K562 (cell line): ENCODE measurements at places on chromosomes 7 and 10. TPM values are rescaled to one million over a fixed set of nuclear protein-coding genes. Genes with fewer than 3 reads are reported as not detected.

DNA sequence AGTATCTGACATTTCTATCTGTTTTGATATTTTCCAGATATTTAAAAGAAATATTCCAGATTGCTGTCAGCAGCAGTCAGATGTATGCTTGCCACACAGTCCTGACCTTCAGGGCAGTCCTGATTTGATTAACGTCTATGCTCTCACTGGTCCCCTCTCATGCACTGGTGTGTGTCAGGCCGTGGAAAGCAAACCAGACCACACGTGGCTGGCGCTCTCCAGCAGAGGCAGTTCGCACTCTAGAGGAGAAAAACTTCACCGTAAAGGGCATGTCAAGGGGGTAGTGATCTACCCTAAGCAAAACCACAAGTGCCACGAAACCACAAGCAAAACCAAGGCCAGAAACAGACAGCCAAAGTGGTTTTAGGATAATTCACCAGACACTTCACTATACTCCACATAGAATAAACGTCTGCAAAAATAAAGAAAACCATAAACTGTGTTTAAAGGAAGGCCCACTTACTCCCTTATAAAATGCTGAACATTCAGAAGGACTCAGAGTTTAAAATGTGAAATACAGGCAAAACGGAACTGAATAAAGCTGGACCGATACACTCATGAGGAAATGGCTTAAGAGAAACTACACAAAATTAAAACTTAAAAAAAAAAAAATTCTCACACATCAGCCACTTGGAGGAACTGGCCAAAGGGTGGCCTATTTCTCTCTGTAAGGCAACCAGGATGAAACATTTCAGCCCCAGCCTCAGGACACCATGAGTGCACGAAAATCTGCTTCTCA lies 26.4 kb downstream of the PARP12 start:
- no peak for DNase-seq
- no peaks in the 10 kb centered on the region for H3K27me3 ChIP-seq
- H3K4me1 ChIP-seq, result no peaks in the 10 kb centered on the region

DNA sequence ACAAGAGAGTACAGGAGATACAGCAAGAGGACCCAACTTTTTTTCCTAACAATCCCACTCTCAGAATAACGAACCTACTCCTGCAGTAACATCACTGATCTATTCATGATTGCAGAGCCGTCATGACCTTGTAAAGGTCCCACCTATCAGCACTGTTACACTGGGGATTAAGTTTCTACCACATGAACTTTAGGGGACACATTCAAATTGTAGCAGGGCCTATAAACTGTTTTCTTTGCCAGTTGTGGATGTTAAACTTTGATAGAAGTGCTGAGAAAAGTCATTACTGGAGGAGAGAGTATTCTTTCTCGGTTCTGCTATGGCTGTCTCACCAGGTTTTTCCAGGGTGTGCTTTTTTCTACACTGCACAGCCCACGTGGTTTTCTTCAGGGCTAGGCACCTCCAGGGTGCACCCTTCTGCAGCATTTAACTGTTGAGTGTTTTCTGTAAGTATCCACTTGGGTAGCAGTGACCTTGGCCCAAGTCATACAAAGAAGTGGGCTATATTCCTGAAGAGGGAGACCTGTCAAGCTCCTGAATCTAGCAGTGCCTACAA lies 131.6 kb upstream of the AHR start:
- no peaks in the 10 kb centered on the region for H3K27me3 ChIP-seq
- no peak overlapping the region for H3K4me3 ChIP-seq
- H3K27ac ChIP-seq, result no peak overlapping the region
- no peaks in the 10 kb centered on the region for H3K36me3 ChIP-seq

DNA sequence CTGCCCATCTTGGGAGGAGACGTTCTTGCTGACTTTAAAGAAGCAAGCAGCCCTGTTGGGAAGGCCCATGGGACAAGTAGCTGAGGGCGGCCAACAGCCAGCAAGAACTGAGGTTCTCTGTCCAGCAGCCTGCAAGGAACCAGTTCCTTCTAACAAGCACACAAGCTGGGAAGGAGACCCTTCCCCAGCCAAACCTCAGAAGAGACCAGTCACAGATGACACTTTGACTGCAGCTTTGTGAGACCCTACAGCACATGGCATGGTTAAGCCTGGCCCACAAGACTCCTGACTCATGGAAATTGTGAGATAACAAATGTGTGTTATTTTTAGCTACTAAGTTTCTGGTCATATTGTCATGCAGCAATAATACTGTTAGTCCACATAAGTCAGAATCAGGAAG lies 99.9 kb downstream of the PRLHR start:
- H3K36me3 ChIP-seq, result no peaks in the 10 kb centered on the region
- H3K4me1 ChIP-seq, result peaks cover 14% of the 10 kb centered on the region
- DNase-seq, result peak; percentile 60
- peak overlapping the region; percentile 78 for H3K27ac ChIP-seq
- no peaks in the 10 kb centered on the region for H3K27me3 ChIP-seq

Gene ZNF467
- polyA plus RNA-seq, result 6.6 and 8.3 TPM in 2 replicates

- no peak for DNase-seq
- no peaks in the 10 kb centered on the region for H3K27me3 ChIP-seq
- H3K36me3 ChIP-seq, result peaks cover 66% of the 10 kb centered on the region; the same call in 2 of the 3 replicates
- H3K4me3 ChIP-seq, result no peak overlapping the region
Observed at GRCh38 chr7:44390701-44391100, 65.3 kb upstream of the CAMK2B start.

DNA sequence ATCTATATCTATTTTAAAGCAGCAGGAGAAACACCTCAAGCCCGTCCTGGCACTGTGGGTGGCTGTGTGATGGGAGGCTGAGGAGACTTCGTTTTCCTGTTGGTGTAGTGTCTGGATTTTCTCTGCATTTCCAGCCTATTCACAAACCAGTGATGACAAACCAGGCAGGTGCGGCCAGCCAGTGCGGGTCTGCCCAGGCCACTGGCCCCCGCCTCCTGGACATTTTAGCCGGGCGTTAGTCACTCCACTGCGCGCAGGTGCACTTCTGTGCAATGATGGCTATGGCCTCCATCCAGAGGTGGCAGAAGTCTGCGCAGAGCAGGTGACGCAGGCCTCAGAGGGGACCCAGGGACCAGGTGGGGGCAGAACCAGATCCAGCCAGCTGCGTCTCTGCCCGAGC lies 64.9 kb upstream of the PITRM1 start:
- H3K27me3 ChIP-seq, result peaks cover 79% of the 10 kb centered on the region
- H3K27ac ChIP-seq, result no peak overlapping the region
- no peaks in the 10 kb centered on the region for H3K36me3 ChIP-seq
- no peak for DNase-seq

DNA sequence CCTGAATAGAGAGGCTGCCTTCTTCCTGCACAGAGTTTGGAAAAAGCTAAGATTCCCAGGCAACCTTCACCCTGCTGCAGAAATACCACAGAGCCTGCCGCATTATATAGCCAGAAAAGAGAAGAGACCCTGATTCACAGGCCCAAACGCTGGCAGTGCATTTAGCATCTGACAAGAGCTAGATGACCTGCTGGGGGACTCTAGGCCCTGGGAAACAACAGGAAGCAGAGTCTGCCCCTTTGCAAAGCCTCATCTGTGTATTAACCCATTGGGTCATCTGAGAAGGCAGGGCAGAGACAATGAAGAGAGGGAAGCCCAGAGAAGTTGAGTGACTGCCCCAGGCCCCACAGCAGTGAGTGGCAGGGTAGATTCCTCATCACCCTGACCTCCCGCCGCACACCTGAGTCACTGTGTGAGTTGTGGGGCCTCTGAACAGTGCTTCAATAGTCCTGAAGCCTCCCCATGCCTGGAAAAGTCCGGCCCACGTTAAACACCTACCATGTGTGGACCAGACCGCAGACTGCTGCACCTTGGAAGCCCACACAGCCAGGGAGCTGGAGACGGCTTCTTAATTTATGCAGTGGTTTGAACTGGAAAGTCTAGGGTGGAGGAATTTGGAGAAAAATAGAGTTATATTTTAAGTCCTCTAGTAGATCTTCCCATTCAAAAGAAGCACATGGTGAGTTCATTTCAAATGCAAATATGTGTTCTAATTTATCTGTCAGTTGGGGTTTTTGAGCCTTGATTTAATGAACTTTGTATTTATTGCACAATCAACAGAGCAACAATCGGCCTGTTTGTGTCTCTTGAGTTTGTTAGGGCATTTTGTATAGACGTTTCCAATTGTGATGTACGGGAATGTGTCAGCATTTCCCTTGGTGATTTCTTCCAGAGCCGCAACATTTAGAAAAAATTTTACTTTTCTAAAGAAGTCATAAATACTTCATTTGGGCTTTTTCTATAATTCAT lies 80.4 kb upstream of the GPR26 start:
- H3K4me3 ChIP-seq, result no peak overlapping the region
- no peak for DNase-seq
- no peaks in the 10 kb centered on the region for H3K27me3 ChIP-seq
- no peaks in the 10 kb centered on the region for H3K36me3 ChIP-seq
- H3K27ac ChIP-seq, result no peak overlapping the region

Gene ITGA8
- polyA plus RNA-seq, result 0.04 TPM in 1 of 2 replicates, not detected in the other

DNA sequence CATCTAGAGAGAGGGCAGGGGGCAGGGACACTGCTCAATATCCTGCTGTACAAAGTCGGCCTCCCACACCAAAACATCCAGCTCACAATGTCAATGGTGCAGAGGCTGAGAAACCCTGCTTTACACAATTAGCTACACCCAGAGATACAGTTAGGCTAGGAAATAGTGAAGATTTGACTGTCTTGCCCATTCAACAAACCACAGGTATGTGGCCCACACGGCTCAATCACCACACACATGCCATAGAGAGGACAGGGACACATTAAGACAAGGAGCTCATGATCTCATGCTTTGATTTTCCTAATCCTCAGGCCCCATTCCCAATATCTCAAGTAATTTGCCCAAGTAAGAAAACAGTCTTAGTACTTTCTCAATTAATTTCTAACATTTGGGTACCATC lies 110.4 kb downstream of the OSBPL3 start:
- no peak for DNase-seq
- no peak overlapping the region for H3K4me3 ChIP-seq
- peaks cover 6% of the 10 kb centered on the region; the same call in 2 of the 3 replicates for H3K4me1 ChIP-seq
- no peaks in the 10 kb centered on the region for H3K27me3 ChIP-seq
- peaks cover 51% of the 10 kb centered on the region for H3K36me3 ChIP-seq

Gene SMARCD3
- 2.6 and 3.0 TPM in 2 replicates for polyA plus RNA-seq

- H3K36me3 ChIP-seq, result no peaks in the 10 kb centered on the region
- no peak overlapping the region for H3K27ac ChIP-seq
- no peak overlapping the region for H3K4me3 ChIP-seq
- DNase-seq, result no peak
- peaks cover 36% of the 10 kb centered on the region for H3K4me1 ChIP-seq
Observed at GRCh38 chr10:11716686-11717085, 25.5 kb upstream of the ECHDC3 start.

Gene XRCC2
- polyA plus RNA-seq, result 46.1 and 51.9 TPM in 2 replicates

Gene SPDYE5
- polyA plus RNA-seq, result not detected in 2 replicates

GRCh38 chr7:115914951-115915350 lies 115.6 kb downstream of the TFEC start:
- no peak overlapping the region for H3K4me3 ChIP-seq
- no peak for DNase-seq
- no peaks in the 10 kb centered on the region for H3K27me3 ChIP-seq
- no peaks in the 10 kb centered on the region for H3K4me1 ChIP-seq
- H3K36me3 ChIP-seq, result no peaks in the 10 kb centered on the region

- DNase-seq, result no peak
- no peaks in the 10 kb centered on the region for H3K36me3 ChIP-seq
- H3K27me3 ChIP-seq, result peaks cover 7% of the 10 kb centered on the region; the same call in 1 of the 3 replicates
- no peak overlapping the region for H3K27ac ChIP-seq
- H3K4me1 ChIP-seq, result peaks cover 17% of the 10 kb centered on the region; the same call in 1 of the 2 replicates
- no peak overlapping the region for H3K4me3 ChIP-seq
Observed at GRCh38 chr10:71297343-71297742, 21.7 kb upstream of the SLC29A3 start.

Gene NACAD
- 0.04 TPM in 1 of 2 replicates, not detected in the other for polyA plus RNA-seq

Gene PNLIPRP3
- not detected in 2 replicates for polyA plus RNA-seq

Gene CDHR1
- 0.30 and 0.46 TPM in 2 replicates for polyA plus RNA-seq

Gene PIK3AP1
- 1.2 and 1.3 TPM in 2 replicates for polyA plus RNA-seq
